ENCODE measurements at places on chromosomes 6 and 20. TPM values are rescaled to one million over a fixed set of nuclear protein-coding genes. Genes with fewer than 3 reads are reported as not detected.

DNA sequence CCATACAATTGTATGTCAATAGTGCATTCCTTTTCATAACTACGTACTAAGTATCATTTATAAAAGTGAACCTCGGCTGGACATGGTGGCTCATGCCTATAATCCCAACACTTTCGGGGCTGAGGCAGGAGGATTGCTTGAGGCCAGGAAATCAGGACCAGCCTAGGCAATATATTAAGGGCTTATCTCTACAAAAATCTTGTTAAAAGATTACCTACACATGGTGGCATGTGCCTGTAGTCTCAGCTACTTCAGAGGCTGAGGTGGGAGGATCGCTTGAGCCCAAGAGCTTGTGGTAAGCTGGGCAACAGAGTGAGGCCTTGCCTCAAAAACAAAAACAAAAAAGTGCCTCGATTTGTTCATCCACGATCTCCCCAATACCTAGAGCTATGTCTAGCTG is 449.7 kb upstream of the SULF2 start:
- no peak for DNase-seq

DNA sequence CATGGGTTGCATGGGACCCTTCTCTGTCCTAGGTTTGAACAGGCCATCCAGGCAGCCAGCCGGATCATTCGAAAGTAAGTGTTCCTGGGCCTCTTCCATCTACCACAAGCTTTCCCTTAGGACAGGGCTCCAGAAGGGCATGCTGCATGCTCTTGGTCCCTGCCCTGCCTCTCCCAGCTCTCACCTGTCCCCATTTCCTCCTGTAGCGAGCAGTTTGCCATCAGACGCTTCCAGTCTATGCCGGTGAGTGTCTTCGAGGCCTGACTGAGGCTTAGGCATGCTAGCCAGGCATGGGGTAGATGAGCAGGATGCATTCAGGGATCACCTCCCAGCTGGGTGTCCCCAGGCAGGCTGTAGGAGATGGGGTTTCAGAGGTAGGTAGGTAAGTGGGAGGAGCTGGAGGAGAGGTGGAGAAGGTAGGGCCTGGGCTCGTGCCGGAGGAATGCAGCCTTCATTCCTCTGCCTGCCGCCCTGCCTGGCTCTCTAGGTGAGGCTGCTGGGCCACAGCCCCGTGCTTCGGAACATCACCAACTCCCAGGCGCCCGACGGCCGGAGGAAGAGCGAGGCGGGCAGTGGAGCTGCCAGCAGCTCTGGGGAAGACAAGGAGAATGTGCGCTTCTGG is 4.3 kb downstream of the CDC25B start:
- no peak for DNase-seq

DNA sequence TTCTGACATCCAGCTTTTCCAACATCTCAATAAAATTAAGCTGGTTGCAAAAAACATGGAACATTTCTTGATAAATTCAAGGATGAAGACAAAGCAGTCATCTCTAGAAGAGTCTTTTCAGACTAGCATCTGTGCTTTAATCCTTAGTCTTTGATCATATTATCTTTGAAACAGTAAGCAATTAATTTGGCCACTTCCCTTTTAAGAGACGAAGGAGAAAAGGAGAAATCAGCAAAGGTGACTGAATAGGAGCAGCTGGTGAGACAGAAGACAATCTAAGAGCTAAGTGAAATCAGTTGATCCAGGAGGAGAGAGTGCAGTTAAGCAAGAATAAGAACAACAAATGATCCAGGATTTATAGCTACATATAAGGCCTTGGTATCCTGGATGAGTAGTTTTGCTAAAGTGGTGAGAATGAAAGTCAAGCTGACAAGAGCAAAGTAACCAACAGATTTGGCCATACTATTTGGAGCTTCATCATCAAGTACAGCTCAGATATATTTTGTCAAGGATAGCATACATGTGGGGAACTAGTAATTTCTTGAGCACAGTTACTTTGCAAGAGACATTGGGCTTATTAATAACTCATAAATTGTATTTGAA is 215.5 kb downstream of the ADGB start:
- DNase-seq: no peak

DNA sequence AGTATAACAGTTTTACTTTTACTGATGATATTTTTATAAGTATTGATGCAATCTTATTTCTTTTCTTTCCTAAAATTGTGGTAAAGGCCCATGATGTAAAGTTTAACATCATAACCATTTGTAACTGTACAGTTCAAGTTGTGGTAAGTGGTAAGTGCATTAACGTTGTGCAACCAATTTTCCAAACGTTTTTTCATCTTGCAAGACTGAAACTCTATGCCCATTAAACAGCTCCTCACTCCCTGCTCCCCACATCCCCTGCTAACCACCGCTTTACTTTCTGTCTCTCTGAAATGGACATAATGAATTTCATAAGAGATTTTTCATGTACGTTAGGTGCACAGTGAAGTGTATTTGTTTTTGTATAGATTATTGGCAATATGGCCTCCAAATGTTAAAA is 106.0 kb downstream of the PACRG start:
- no peak for DNase-seq

DNA sequence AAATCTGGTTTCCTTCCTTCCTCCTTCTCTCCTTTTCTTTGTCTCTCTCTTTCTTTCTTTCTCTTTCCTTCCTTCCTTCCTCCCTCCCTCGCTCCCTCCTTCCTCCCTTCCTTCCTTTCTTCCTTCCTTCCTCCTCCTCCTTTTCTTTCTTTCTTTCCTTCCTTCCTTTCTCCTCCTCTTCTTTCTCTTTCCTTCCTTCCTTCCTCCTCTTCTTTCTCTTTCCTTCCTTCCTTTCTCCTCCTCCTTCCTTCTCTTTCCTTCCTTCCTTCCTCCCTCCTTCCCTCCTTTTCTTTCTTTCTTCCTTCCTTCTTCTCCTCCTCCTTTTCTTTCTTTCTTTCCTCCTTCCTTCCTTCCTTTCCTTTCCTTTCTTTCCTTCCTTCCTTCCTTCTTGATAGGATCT is 61.2 kb downstream of the VIP start:
- DNase-seq: no peak

GRCh38 chr20:48295966-48296421 is 510.7 kb upstream of the SULF2 start:
- DNase-seq: no peak

DNA sequence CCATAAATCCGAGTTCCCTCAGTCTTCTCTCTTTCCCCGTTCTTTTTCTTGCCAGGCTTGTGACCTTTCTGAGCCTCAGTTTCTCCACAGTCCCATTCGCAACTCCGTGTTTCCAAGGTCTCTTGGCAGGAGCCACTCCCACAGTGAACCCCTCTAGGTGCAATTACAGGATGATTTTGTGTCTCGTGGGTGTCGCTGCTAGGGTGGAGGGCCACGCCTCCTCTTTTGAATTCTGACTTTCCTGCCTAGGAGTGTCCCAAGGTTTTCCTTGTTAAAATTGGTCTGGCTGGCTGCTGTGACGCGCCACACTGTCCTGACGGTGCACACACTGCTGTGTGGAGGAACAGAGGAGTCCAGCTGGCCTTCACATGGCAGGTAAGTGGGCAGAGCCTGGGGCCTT is at the start of gene TGM6:
TGM6 (plus strand) TSS at position 301 of the 400 bp plus-strand sequence; CDS start at position 369, 68 bp downstream.
- DNase-seq: no peak

DNA sequence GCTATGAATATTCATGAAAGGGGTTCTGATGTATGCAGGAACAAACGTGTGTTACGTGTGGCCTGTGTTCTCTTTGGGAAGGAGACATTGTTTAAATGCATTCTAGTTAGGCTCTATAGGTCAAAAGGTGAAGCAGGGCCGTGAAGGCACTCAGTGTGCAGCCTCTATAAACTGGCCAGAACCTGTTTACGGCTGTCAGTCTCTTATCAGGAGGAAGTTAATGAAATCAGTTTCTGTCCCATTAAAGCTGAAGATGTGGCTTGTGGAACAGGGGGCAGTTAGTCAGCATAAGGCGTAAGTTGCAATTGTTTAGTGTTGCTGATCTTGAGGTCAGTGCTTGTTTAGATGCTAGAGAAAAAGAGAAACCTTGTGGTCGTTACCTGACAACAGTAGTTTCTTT is 111.5 kb upstream of the KCNG1 start:
- DNase-seq: no peak

DNA sequence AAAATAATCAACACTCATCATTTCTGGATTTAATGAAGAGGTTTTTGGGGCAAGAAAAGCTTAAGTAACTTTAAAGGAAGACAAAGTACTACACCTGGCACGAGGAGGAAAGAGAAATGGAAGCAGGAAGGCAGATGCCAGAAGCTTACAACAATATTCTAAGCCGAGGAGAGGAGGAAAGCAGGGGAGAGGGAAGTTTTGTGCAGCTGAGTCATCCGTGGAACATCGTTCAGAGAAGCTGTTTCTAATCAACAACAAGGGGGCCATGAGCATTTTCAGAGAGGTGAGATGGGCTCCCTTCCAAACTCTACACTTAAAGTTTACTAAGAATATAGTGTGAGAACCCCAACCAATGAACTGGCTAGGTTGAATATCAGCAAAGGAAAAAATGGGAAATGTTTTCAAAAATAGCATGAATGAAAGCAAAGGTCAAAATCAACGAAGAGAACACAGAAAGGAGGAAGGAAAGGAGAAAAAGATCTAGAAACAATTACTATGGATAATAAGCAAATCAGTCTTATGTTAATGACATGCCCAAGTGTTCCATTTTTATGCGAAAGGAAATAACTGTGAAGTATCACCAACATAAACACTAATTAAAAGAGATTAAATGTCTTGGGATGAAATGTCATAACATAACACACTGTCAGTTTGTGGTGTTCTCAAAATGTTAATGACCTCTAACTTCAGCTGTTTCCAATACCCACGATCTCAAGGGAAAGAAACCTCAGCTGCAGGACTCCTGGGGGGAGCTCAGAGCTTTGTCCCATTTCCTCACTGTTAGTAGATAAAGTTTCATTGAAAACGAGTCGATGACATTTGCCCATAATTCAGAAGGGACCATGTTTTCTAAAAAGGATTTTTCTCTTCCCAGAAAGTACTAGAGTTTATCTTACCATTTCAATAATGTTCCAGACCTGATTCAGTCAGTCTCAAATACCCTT is 203.4 kb upstream of the STXBP5 start:
- no peak for DNase-seq

- no peak for DNase-seq
Observed at GRCh38 chr6:20200761-20201630, 11.3 kb downstream of the MBOAT1 start.

- DNase-seq: no peak
Observed at GRCh38 chr20:59830665-59831023, 102.8 kb downstream of the SYCP2 start.

GRCh38 chr6:154500769-154501577 is 9.5 kb downstream of the CNKSR3 start:
- no peak for DNase-seq

DNA sequence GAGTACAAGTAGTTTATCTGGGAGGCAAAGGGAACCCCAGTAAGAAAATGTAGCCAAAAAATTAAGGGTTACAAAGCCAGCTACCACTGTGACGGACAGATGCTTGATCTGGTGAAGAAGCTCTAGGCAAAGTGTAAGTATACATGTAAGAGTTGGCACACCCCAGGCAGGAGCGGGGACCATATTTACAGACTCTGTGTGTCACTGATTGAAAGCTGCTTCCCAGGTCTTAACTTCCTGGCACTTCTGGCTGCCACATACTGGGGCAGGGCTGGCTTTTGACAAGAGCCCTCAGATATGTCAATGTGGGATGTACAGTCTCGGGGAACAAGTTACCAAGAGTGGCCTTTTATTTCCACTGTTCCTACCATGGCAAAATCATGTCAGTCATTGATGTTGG is 48.0 kb upstream of the BCLAF1 start:
- no peak for DNase-seq

DNA sequence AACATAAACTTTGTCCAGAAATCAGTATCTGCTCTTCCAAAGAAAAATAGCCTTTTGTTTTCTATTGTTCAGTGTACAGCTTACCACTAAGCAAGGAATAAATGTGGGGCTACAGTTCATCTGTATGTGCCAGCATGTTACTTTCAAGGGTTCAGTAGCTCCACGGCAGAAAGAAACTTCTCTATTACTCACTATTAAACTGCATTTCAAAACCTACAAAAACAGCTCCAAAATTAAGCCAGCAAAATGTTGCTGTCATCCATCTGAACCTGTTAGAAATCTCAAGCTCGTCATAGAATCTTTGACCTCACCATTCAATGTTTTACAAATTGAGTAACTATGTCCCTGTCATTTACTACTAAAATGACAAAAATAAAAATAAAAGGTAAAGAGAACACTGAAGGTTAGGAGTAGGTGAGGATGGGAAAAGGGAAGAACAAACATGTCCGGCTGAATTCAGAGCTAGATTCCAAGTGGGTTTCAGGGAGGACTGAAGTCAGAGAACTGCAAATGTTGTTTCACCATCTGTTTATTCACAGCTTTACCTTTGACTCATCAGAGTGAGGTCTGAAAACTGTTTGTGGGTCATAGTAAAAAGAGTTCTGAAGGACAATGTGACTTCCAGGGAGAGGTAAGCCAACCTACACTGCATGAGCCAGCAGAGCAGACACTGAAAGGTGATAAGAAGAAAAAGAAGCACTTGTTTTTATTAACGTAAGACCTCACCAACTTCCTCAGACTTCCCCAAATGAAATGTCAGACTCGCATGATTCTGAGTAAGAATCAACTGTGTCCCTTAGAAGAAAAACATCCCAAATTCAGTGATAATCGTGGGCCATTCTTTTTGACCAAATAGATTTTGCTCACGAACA is 62.0 kb downstream of the ATXN1 start:
- DNase-seq: no peak

GRCh38 chr20:3674995-3675900 is 6.6 kb downstream of the ADAM33 start:
- no peak for DNase-seq

DNA sequence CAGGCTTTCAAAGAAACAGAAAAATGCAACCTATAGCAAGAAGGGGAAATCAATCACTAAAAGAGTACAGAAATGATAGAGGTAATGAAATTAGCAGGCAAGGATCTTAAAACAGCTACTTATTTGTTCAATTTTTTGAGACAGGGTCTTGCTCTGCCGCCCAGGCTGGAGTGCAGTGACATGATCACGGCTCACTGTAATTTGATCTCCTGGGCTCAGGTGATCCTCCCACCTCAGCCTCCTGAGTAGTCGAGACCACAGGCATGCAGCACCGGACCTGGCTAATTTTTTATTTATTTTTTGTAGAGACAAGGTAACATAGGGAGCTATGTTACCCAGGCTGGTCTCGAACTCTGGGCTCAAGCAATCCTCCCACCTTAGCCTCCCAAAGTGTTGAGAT is 21.6 kb downstream of the TFB1M start:
- DNase-seq: no peak

The RGS19 gene
- 26.2 TPM for total RNA-seq

The SAMD5 gene
- total RNA-seq: 4.7 TPM

The TOX2 gene
- total RNA-seq: 5.0 TPM

The FAM50B gene
- 3.8 TPM for total RNA-seq

Data from endothelial cell (in vitro differentiated cells).